ENCODE measurements at places on chromosomes 6 and 20.
A peak's percentile ranks its signal among the peaks of the same experiment; 100 is the strongest.

GRCh38 chr6:14635934-14636591, 518.5 kb downstream of the CD83 start:
- no peak for DNase-seq

DNA sequence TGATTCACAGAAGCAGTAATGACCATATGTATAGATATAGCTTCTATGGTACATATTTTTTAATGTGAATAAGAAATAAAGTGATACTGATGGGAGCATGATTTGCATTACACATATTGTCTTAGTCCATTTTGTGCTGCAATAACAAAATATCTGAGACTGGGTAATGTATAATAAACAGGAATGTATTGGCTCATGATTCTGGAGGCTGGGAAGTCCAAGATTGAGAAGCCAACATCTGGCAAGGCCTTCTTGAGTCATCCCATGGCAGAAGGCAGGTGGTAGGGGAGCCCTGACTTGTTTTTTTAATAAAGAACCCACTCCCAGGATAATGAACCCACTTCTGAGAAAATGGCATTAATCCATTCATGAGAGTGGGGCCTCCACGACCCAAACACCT, 185.6 kb upstream of the RREB1 start:
- DNase-seq, result no peak

- DNase-seq, result peak; percentile 50
Measured at GRCh38 chr20:40961686-40962640, 66.7 kb upstream of the TOP1 start.

DNA sequence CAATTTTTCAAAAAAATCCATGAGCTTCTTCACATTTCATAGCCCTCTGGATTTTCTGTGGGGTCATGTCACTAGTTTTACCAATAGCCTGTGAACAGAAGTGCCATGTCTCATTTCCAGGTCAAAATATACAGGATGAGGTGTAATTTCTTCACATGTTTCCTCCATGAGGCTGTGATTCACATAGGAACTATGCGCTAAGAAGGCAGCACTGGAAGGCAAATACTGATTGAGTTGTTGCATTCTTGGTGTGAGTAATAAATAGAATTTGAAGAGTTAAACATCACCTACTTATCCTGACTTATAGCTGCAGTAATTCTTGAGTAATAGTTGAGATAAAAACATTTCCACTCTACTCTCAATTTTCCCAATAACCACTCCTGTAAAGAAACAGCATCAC, 442.3 kb downstream of the HAO1 start:
- peak; percentile 63 for DNase-seq

GRCh38 chr6:72216222-72217068, 330.1 kb downstream of the RIMS1 start:
- no peak for DNase-seq

GRCh38 chr20:41248368-41249024, 69.0 kb downstream of the ZHX3 start:
- peak; percentile 85 for DNase-seq

DNA sequence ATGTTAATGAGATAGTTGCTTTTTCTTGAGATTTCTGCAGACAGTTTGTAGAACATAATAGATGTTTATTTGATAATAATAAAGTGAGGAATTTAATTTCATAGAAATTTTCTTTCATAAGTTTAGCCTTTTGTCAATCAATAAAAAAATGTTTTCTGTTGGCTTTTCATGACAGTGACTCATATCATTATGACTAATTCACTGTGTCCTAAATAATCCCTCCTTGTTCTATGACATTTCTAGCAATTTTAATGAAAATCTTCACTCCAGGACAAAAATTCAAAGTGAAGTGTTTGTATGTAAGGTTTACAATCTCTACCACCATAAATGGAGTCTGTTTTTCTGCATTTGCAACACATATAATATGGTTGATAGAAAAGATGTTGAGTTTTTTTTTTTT, 109.9 kb downstream of the UTRN start:
- no peak for DNase-seq

GRCh38 chr6:147841547-147842148, 333.2 kb downstream of the SAMD5 start:
- DNase-seq, result no peak

- no peak for DNase-seq
Measured at GRCh38 chr6:71665931-71666330, 220.4 kb upstream of the RIMS1 start.

GRCh38 chr20:48294196-48294595, 508.9 kb upstream of the SULF2 start:
- peak; percentile 69 for DNase-seq

DNA sequence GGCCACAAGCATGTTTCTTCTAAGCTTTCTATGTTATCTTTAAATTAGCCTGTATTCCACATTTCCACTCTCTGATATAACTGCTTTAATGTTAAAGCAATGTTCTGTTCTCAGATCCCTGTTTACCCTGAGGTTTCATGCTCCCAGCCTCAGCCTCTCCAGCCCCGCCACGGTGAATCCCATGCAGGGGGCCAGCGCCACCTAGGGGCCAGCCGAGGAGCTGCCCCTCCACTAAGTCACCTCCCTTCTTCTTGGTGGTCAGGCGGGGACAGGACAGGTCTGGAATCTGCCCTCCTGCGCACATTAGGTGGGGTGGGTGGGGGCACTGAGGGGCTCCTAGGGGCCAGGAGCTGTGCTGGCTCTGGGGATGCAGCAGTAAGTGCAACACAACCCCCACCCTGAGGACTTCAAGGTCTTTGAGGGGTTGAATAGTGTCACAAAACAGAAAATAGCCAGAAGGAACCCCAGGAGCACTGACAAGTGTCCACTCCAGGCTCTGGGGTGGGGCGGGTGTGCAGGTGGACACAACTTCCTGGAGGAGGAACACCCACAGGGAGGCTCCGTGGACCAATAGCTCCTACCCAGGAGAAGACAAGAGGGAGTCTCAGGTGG, 61.6 kb downstream of the RAB44 start:
- DNase-seq, result peak; percentile 91

GRCh38 chr6:11650025-11650696, 112.6 kb downstream of the TMEM170B start:
- peak; percentile 87 for DNase-seq

DNA sequence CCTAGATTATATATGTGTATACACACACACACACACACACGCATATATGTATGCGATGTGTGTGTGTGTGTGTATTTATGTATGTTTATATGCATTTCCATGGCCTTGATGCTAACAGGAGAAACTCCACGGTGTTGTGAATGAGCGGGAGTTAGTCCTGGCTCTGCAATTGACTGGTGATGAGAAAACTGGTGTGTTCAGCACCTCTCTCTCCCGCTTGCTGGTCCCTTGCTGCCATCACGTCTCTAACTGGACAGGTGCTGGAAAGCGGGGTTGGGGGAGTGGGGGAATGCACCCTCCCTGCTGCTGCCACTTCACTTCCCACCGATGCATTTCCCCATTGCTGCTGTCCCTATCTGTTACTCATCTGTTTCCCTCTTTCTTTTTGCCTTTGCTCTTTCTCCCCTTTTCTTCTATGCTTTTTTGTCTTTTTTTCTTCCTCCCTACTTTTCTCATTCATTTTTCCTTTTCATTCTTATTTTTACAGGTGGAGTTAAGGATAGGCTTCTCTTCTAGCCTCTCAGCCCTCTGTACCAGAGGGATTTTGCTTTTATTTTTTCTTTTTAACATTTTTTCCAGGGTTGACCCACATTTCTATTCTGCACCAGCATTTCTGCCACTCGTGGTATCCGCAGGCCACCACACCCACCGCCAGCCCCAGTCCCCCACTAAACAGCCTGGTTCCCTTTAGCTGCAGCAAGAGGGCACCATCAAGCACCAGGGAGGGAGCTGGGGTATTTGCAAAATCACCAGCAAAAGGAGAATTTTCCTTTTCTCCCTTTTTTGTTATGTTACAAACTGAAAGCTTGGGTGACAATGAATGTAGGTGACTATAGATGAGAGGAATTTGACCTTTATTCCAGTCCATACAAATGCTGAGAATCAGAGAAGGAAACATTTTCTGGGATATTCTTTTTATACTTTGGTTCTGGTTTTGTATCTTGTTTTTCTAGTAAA, 115.6 kb downstream of the TCP11 start:
- DNase-seq, result peak; percentile 22

GRCh38 chr6:30991891-30992290, 8.4 kb downstream of the MUC21 start:
- DNase-seq, result no peak

DNA sequence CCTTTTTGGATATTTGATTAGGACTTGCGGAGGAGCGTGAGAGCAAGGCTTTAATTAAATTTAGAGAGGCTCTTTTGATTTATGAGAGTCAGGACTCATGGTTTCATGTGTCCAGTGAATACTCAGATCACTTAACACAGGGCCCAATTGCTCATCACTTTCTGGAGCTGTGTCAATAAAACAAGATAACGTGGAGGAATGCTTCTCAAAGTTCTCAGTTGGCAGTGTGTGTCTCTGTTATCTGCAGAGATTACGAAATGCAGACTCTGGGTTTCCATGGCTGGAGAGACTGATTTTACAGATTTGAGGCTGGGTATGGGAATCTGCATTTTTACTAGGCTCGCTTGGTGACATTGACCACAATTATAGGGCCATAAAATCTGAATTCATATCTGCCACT, 335.8 kb upstream of the FLRT3 start:
- no peak for DNase-seq

DNA sequence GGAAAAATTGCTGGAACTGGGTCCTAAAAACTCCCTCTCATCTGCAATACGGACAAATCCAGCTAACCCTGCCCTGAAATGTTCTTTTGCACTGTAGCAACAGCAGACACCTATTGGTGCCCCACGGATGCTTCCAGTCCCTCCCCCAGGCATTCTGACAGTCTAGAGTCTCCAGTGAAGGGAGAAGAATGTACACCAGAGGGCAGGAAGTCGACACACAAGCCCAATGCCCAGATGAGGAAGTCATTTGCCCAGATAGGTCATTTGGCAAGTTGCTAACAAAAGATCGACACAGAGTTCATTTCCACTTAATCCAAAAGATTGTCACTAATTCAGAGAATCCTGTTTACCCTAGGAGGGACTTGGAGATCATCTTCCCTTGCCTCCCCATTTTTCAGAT, 293.0 kb upstream of the PRDM1 start:
- no peak for DNase-seq

- no peak for DNase-seq
Measured at GRCh38 chr6:150511313-150511712, 88.4 kb upstream of the PLEKHG1 start.

DNA sequence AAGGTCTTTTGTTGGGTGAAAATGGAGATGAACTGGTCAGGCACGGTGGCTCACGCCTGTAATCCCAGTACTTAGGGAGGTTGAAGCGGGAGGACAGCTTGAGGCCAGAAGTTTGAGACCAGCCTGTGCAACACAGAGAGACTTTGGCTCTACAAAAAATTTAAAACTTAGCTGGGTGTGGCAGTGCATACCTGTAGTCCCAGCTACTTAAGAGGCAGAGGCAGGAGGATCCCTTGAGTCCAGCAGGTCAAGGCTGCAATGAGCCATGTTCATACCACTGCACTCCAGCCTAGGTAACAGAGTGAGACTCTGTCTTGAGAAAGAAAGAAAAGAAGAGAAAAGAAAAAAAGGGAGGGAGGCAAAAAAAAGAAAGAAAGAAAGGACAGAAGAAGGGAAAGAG, 90.9 kb upstream of the NFATC2 start:
- DNase-seq, result no peak

DNA sequence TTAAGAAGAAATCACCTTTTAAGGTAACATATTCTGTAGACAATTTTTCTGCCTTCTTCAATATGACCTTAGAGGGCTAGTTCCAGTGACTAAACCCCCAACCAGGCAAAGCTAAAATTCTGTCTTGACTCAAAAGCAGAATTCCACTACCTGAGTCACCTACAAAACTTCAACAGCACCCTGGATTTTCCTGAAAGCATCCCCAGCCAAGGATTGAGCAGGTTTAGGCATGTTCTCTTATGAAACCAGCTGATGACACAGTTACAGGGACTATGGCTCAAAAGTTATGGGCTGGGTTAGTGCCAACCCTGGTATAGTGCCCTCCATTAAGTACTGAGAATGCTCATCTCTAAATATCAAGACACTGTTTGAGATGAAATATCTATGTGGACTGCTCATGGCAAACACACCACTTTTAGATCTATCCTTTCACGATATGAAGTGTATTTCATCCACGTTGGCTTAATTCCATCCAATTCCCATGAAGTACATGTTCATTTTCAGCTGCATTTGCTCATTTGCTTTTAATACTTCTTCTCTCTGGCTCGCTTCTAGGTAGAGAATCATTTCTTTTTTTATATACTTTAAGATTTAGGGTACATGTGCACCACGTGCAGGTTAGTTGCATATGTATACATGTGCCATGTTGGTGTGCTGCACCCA, 53.6 kb upstream of the TNFAIP3 start:
- no peak for DNase-seq

DNA sequence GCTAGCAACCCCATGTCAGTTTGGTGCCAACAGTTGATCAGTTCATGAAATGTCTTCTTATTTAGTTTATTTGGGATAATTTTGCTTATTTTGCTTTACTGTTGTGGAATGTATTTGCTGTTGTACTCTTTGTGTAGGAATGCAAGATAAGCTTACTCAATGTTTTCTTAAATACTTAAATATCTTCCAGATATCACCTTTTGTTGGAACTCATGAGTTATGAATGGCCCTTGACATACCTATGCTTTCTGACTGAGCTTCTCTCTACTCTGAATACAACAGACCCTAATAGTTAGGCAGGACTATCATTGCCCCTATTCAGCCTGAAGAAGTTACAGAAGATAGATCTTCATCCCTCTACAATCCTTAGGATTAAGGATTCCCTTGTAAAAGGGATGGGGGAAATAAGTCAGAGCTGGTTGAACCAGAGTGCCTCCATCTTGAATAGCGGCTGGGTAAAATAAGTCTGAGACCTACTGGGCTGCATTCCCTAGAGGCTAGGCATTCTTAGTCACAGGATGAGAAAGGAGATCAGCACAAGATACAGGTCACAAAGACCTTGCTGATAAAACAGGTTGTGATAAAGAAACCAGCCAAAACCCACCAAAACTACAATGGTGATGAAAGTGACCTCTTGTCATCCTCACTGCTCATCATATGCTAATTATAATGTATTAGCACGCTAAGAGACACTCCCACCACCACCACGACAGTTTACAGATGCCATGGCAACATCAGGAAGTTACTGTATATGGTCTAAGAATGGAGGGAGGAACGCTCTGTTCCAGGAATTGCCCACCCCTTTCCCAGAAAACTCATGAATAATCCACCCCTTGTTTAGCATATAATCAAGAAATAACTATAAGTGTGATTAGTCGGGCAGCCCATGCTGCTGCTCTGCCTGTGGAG, 196.9 kb downstream of the AKAP7 start:
- peak; percentile 23 for DNase-seq

- no peak for DNase-seq
Measured at GRCh38 chr6:114592506-114592905, 249.7 kb upstream of the HS3ST5 start.

- peak; percentile 16 for DNase-seq
Measured at GRCh38 chr6:69825904-69826303, 29.1 kb upstream of the LMBRD1 start.

GRCh38 chr6:101085327-101085726, 204.2 kb upstream of the ASCC3 start:
- DNase-seq, result peak; percentile 85

- DNase-seq, result no peak
Measured at GRCh38 chr6:62146954-62147853, 138.8 kb downstream of the KHDRBS2 start.

GRCh38 chr6:167824591-167825331, 1.9 kb upstream of the AFDN start:
- peak; percentile 45 for DNase-seq

GRCh38 chr6:87807475-87807874, 105.4 kb upstream of the AKIRIN2 start:
- DNase-seq, result no peak

Measured in astrocyte of the hippocampus (primary cell).